Caco-2 (cell line): ENCODE measurements at places on chromosomes 4 and X. TPM values are rescaled to one million over a fixed set of nuclear protein-coding genes. Genes with fewer than 3 reads are reported as not detected.

DNA sequence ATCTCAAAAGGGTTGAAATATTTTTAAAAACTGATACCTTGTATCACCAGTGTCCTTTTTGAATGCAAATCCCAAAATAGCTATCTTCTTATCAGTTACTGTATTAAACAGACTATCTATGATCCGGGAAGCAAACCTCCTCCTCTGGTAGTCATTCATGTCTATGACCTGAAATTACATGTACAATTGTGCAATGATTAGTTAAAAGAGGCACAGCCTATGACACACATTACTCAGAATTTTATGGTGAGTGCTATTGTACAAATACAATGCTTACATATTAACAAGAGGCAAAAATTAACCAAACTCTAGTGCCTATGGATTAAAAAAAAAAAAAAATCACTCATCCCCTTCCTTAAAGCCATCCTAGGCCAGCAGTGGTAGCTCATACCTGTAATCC, 21.7 kb downstream of the UGDH start:
- no peaks in the 10 kb centered on the region for H3K27me3 ChIP-seq
- H3K4me3 ChIP-seq = no peak overlapping the region
- no peak for DNase-seq
- no peaks in the 10 kb centered on the region for H3K4me1 ChIP-seq
- peaks cover 5% of the 10 kb centered on the region for H3K36me3 ChIP-seq

- no peaks in the 10 kb centered on the region for H3K4me1 ChIP-seq
- DNase-seq = no peak
- H3K27ac ChIP-seq = no peak overlapping the region
- no peaks in the 10 kb centered on the region for H3K36me3 ChIP-seq
- no peaks in the 10 kb centered on the region for H3K27me3 ChIP-seq
- no peak overlapping the region for H3K4me3 ChIP-seq
These were observed 1054.5 kb upstream of the PABPC4L start for GRCh38 chr4:135256111-135256510.

- H3K27ac ChIP-seq = no peak overlapping the region
- no peak for DNase-seq
- no peaks in the 10 kb centered on the region for H3K27me3 ChIP-seq
- H3K36me3 ChIP-seq = no peaks in the 10 kb centered on the region
- no peak overlapping the region for H3K4me3 ChIP-seq
- H3K4me1 ChIP-seq = no peaks in the 10 kb centered on the region
These were observed 132.7 kb upstream of the TTC29 start for GRCh38 chr4:147078362-147078761.

- H3K36me3 ChIP-seq = no peaks in the 10 kb centered on the region
- peak; percentile 32 for DNase-seq
- peaks cover 8% of the 10 kb centered on the region for H3K4me1 ChIP-seq
- no peak within 1 kb of the TSS for H3K27ac ChIP-seq
- H3K27me3 ChIP-seq = no peaks in the 10 kb centered on the region
- H3K4me3 ChIP-seq = peak within 1 kb of the TSS; percentile 61
These were observed at the start of gene TRPC3 for GRCh38 chr4:121951521-121952110. TSS of gene TRPC3 (minus strand) at chr4:121952060. CDS start at chr4:121951680, 380 bp downstream.

DNA sequence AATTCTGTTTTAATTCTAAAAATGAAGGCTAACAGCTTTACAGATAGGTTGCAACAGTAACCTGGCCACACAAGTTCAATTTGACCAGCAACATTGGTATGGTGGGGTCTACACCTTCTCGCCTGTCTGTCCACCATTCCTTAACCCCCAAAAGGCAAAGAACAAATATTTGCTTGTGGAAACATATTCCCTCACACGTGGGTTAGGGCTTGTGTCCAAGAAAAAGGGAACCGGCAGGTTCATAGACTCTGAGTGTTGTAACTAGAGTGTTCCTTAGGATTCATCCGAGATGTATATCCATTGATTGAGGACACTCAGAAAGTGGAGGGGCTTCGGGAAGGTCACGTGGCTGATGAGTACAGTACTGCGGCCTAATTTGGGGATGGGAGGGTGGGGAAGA, 54.1 kb downstream of the C4orf51 start:
- no peak for DNase-seq
- H3K27me3 ChIP-seq = no peaks in the 10 kb centered on the region
- H3K36me3 ChIP-seq = no peaks in the 10 kb centered on the region
- peaks cover 49% of the 10 kb centered on the region for H3K4me1 ChIP-seq
- no peak overlapping the region for H3K4me3 ChIP-seq

- H3K4me1 ChIP-seq = no peaks in the 10 kb centered on the region
- no peaks in the 10 kb centered on the region for H3K36me3 ChIP-seq
- H3K4me3 ChIP-seq = no peak overlapping the region
- no peak overlapping the region for H3K27ac ChIP-seq
- no peaks in the 10 kb centered on the region for H3K27me3 ChIP-seq
These were observed 27.7 kb upstream of the ACSL1 start for GRCh38 chr4:184853436-184853835.

DNA sequence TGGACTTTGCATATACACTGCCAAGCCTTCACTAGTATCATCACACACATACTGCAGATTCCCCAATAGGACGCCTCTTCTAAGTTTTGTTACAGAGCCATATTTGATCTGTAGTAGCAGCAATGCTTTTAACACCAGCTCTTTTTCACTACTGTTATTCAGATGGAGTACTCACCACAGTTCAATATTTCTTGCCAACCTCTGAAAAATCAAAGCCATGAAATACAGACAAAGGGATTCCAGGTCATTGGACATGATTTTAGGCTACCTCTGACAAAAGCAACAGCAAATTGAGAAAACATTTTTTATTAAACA, 390.7 kb upstream of the ADGRL3 start:
- no peaks in the 10 kb centered on the region for H3K36me3 ChIP-seq
- peaks cover 7% of the 10 kb centered on the region for H3K4me1 ChIP-seq
- H3K27ac ChIP-seq = no peak overlapping the region
- H3K27me3 ChIP-seq = no peaks in the 10 kb centered on the region

DNA sequence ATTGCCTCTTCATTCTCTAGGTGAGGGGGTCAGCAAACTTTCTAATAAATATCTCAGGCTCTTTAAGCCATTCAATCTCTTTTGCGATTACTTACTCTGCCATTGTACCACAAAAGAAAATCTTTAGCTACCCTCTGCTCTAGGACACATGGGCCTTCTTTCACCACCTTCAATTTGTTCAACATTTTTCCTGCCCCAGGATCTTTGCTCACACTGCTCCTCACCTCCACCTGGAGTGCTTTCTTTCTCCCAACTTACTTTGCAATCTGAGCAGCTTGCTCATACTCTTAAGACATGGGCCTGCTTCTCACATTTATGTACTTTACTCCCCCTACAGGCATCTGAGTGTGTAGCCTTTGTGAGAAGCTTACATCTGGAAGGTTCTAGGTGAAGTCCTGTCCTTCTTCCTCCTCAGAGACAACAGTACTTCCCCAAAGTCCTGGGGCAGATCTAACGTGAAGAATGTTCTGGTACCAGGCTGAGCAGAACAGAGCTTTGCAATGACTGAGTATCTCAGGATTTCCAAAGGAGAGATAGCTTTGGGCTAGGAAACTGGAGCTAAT, 55.0 kb upstream of the PRDM5 start:
- H3K36me3 ChIP-seq = no peaks in the 10 kb centered on the region
- no peak overlapping the region for H3K4me3 ChIP-seq
- no peaks in the 10 kb centered on the region for H3K27me3 ChIP-seq
- DNase-seq = peak; percentile 46
- no peak overlapping the region for H3K27ac ChIP-seq

DNA sequence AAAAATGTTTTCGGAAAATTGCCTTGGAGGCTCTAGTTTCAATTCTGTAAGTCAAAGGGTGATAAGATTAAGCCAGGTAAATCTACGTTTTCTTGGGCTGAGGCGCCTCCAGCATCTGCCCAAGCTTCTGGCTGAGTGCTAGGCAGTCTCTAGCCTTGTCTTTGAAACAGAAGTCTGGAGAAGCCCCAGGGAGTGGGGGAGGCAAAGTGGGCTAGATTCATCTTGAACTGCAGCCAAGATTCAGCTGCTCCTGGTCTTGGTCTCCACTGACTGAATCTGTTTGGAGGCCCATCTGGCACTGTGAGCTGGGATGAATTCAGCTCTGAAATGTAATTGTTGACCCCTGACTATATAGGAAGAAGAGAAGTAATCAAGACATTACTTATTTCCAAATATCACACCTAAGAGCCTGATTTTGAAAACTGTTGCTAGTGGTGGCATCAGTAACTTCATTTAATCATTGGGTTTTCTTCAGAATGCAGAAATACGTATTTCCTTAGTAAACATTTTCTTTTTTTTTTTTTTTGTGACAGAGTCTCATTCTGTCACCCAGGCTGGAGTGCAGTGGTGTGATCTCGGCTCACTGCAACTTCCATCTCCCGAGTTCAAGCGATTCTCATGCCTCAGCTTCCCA, 187.3 kb upstream of the LEF1 start:
- no peaks in the 10 kb centered on the region for H3K27me3 ChIP-seq
- peaks cover 34% of the 10 kb centered on the region for H3K4me1 ChIP-seq
- no peak for DNase-seq
- H3K27ac ChIP-seq = no peak overlapping the region

- no peak overlapping the region for H3K4me3 ChIP-seq
- DNase-seq = no peak
- no peaks in the 10 kb centered on the region for H3K4me1 ChIP-seq
- no peak overlapping the region for H3K27ac ChIP-seq
- no peaks in the 10 kb centered on the region for H3K27me3 ChIP-seq
- no peaks in the 10 kb centered on the region for H3K36me3 ChIP-seq
These were observed 12.7 kb upstream of the RHOXF2B start for GRCh38 chrX:120090208-120090607.

- H3K27ac ChIP-seq = no peak overlapping the region
- no peaks in the 10 kb centered on the region for H3K36me3 ChIP-seq
- DNase-seq = peak; percentile 35
- H3K27me3 ChIP-seq = no peaks in the 10 kb centered on the region
- H3K4me1 ChIP-seq = no peaks in the 10 kb centered on the region
These were observed 81.2 kb downstream of the APOOL start for GRCh38 chrX:85084770-85085393.

- no peak for DNase-seq
- H3K27ac ChIP-seq = no peak overlapping the region
- H3K4me3 ChIP-seq = no peak overlapping the region
- H3K27me3 ChIP-seq = no peaks in the 10 kb centered on the region
These were observed 442.1 kb downstream of the CENPC start for GRCh38 chr4:67103001-67103747.

GRCh38 chrX:25968920-25969319, 169.2 kb upstream of the MAGEB18 start:
- no peak overlapping the region for H3K4me3 ChIP-seq
- peak; percentile 40 for DNase-seq
- no peaks in the 10 kb centered on the region for H3K4me1 ChIP-seq
- H3K27me3 ChIP-seq = no peaks in the 10 kb centered on the region
- H3K36me3 ChIP-seq = no peaks in the 10 kb centered on the region

GRCh38 chr4:17869327-17869726, 58.5 kb downstream of the NCAPG start:
- H3K27ac ChIP-seq = no peak overlapping the region
- no peaks in the 10 kb centered on the region for H3K4me1 ChIP-seq
- DNase-seq = no peak
- H3K4me3 ChIP-seq = no peak overlapping the region
- H3K36me3 ChIP-seq = no peaks in the 10 kb centered on the region

DNA sequence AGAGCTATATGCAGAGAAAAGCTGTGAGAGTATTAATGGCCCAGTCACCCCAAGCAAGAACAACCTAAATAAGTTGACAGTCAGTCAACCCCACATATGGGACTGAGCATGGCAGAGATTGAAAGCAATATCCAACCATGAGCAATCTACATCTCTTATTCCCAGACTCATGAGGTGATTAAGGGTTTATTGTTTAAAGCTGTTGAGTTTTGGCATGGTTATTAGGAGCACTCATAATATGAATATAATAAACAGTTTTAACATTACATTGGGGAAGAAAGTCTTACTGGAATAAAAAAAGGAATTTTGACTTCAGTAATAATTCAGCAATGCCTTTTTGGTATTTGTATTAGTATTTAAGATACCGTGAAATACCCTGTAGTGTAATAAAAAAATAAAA, 1627.4 kb downstream of the STIM2 start:
- no peak for DNase-seq
- no peaks in the 10 kb centered on the region for H3K36me3 ChIP-seq
- H3K4me1 ChIP-seq = no peaks in the 10 kb centered on the region
- H3K27me3 ChIP-seq = no peaks in the 10 kb centered on the region

DNA sequence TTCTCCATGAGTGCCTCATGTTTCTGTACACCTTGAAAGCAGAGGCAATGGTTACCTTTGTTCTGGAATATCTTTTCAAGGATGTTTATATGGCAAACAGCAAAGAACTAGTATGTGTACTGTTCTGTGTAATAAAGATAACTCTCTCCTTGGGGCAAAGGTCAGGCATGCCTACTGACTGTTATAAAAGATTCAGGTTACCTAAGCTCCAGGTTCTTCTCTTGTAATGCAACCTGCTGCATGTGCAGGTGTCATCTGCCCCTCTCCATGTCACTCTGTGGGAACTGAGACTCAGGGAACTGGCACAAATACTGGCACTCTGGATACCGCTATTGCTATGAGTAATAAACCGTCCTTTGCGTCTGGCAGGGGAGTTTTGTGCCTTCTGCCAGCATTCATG, 5.4 kb upstream of the TRPC3 start:
- H3K27ac ChIP-seq = no peak overlapping the region
- no peaks in the 10 kb centered on the region for H3K27me3 ChIP-seq
- no peaks in the 10 kb centered on the region for H3K36me3 ChIP-seq
- no peak overlapping the region for H3K4me3 ChIP-seq

DNA sequence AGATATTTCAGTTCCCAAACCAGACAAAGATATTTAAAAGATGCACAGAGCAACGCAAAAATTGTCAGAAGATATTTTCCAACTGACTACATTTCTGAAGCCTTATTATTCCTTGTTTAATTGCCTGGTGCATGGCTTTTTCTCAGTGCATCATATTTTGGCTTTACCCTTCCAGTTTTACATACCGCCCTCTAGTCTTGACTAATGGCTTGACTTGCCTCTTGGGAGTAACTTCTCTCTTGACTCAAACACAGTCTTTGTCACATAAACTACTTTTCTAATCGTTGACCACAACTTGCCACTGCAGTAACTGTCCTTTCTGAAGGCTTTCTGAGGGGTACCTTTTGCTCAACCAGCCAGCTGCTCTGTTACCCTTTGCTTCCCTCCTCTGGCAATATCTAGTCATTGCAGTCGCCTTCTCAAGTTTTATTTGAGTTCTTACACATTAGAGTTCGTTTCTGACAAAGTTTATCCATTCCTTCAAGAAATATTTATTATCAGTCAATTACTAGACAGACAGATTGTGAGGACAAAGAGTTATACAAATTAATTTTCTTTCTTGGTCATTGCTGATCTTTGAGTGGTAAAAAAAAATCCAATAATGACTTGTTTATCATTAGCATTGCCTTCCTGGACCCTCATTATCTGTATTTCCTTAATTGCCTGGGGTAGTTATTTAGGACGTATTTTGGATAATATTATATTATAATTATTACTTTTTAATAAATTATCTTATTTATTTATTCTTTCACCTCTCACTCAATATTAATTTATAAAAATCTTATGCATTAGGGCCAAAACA, 506.9 kb upstream of the PCDH10 start:
- H3K27ac ChIP-seq = no peak overlapping the region
- DNase-seq = peak; percentile 42
- no peaks in the 10 kb centered on the region for H3K27me3 ChIP-seq
- no peaks in the 10 kb centered on the region for H3K36me3 ChIP-seq
- H3K4me1 ChIP-seq = no peaks in the 10 kb centered on the region

Gene REELD1
- total RNA-seq = not detected in 2 replicates

Gene PGK1
- total RNA-seq = 391 and 425 TPM in 2 replicates
